A549 treated with ZK216348 at 1 μM for 4 hours (cell line): ENCODE measurements at places on chromosomes 2 and 18. TPM values are rescaled to one million over a fixed set of nuclear protein-coding genes. Genes with fewer than 3 reads are reported as not detected.

The GPR55 gene
- total RNA-seq: not detected in 5 replicates

The TRIM54 gene
- total RNA-seq: 0.40 to 0.73 TPM (median 0.57 TPM) in 5 replicates

The CDK15 gene
- total RNA-seq: not detected in 5 replicates

The CXCR1 gene
- total RNA-seq: not detected in 5 replicates

The IL18R1 gene
- 0.49 to 1.2 TPM (median 0.82 TPM) in 5 replicates for total RNA-seq
